ENCODE measurements at places on chromosomes 12 and 14. TPM values are rescaled to one million over a fixed set of nuclear protein-coding genes. Genes with fewer than 3 reads are reported as not detected.

DNA sequence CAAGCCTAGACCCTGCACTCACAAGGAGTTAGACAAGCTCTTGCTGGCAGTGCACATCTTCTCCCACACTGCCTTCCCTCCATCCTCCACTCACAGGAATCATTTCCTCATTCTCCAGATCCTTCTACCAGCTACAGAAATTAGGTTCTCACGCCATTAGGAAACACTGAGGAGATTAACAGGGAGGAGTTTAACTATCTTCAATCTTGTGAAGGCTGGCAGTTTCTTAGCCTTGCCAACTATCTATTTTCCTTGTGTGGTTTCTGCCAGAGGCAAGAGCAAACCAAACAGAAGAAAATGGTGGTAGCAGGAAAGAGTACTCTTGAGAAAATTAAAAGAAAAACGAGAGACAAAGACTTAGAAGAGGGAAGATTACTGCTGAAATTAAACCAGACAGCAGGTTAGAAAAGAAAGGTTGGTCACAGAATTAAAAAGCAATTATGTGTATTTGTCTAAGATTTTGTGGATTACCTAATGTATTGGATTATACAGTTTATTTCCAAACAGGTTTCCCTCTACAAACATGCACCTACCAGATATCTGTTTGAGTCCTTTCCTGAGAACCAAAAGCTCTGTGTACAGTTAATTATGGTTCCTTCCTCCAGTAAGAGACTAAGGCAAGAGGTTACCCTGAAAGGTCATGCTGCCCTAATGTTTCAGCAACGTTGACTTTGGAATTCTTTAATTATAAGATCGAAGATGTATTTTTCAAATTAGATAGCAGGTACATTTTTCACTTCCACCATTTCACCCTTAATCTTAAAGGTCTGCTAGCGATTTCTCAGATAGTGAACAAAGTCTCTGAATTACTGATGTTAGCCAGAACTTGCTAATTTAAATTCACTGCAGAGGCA lies 5.0 kb downstream of the RERG start:
- no peak for DNase-seq

DNA sequence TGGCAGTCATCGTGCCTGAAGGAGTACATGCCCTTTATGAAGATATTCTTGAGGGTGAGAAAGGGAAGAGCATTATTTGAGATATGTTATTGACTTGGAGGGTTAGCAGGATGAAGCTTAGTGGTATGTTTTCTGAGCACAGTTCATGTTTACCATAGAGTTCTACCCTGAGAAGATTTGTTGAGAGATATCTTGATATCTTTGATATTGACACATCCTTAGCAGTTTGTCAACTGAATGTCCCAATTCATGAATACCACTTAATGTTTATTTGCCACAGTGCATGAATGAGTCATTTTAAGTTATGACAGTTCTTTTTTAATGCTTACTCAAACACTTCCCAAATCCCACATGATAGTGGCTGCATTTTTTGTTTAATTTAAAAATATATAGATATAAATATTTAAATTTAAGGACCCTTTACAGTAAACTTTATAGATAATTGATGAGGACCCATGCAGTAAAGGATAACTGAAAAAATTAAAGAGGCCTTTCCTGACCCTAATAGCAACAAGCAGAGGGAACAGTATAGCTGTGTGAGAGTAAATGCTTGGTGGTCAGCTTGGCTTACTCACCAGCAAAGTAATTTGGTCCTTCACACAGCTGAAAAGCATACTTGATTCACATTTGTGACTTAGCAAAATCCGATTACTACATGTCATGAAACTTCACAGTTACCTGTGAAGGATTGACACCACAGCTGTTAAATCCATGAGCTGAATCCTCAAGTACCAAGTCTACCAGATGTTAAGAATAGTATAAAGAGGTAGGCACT lies 25.8 kb downstream of the SLC39A9 start:
- DNase-seq = no peak

USP44 gene
- 2.7 TPM for total RNA-seq

B4GALNT1 gene
- not detected for total RNA-seq

IFT43 gene
- total RNA-seq = 14.2 TPM

GRCh38 chr14:63200767-63201166 lies 3.5 kb upstream of the RHOJ start:
- no peak for DNase-seq

DNA sequence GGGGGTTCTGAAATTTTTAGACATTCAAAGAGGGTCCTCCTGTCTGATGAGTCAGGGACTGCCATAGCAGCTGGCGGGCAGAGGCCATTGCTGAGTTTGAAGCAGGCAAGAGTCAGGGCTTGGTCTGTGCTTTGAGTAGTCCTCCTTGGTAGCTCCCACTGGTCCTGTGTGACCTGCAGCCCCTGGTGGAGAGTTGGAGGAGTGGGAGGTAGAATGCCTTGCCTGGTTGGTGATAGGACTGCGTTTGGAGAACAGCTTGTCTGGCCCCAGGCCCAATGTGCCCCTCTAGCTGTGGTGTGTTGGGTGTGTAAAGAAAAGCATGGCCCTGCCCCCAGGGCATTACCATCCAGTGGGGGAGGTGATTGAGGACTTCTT lies 116.7 kb downstream of the BEGAIN start:
- no peak for DNase-seq

- DNase-seq = no peak
Observed at GRCh38 chr12:112839386-112839972, 47.9 kb downstream of the RPH3A start.

STYX gene
- total RNA-seq = 7.2 TPM

GRCh38 chr14:58815794-58816193 lies 178.0 kb downstream of the DACT1 start:
- DNase-seq = no peak

DNA sequence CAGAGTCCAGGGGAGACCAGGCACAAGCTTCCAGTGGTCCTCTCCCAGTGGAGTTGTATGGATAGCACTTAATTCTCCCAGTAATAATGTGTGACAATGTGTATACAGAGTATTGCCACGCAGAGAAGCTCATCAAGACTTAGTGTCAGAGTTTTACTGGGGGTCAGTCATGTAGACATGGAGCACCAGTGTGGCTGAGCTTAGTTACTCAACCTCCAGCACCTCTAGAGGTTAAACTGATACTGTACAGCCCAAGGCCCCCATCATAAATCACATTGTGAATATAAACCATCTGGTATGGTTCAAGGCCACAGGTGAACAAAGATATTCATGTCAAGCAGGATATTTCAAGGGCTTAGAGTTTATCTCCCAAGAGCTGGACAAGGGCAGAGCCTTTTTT lies 378.1 kb upstream of the TMPO start:
- DNase-seq = no peak

- peak; percentile 62 for DNase-seq
Observed at GRCh38 chr12:111024205-111024801, 103.9 kb upstream of the MYL2 start.

- DNase-seq = no peak
Observed at GRCh38 chr14:55749946-55750345, 169.9 kb downstream of the KTN1 start.

GRCh38 chr12:77555074-77555473 lies 275.6 kb upstream of the NAV3 start:
- no peak for DNase-seq

- no peak for DNase-seq
Observed at GRCh38 chr12:67358781-67359338, 89.7 kb downstream of the CAND1 start.

- no peak for DNase-seq
Observed at GRCh38 chr12:94272280-94272679, 123.9 kb downstream of the PLXNC1 start.

LRIG3 gene
- total RNA-seq = 28.0 TPM

GRCh38 chr12:46071335-46071734 lies 81.0 kb upstream of the SCAF11 start:
- no peak for DNase-seq

MYF5 gene
- not detected for total RNA-seq

FSCB gene
- total RNA-seq = not detected

GRCh38 chr12:121085069-121085468 lies 46.0 kb upstream of the OASL start:
- DNase-seq = no peak

DNA sequence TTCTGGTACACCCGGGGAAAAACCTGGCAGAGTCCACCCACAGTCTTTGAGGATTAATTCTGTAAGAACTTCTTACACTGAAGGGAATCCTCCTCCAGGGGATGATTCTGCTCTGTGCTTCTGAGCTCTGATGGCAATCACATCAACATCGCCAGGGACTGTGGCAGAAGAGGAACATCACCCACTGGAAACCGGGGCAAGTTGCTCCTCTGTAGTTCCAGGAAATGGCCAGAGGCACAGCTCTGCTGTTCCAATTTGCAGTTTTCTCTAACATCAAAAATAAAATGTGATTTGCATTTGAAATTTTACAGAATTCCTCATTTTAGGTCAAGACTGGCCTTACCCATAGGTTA lies 207.6 kb downstream of the DAD1 start:
- DNase-seq = no peak

GALNT6 gene
- total RNA-seq = 12.0 TPM

DNA sequence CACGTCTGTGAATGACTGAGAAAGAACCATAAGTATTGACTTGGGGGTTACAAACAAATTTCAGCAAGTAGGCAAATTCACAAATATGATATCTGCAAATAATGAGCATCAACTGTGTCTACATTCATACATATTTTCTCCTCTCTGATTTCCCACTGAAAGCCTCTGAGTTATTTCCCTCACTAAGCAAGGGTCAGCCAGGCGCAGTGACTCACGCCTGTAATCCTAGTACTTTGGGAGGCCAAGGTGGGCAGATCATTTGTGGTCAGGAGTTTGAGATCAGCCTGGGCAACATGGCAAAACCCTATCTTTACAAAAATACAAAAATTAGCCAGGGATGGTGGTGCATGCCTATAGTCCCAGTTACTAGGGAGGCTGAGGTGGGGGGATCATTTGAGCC lies 80.8 kb downstream of the SLC25A21 start:
- DNase-seq = no peak

WIF1 gene
- 0.08 TPM for total RNA-seq

DNA sequence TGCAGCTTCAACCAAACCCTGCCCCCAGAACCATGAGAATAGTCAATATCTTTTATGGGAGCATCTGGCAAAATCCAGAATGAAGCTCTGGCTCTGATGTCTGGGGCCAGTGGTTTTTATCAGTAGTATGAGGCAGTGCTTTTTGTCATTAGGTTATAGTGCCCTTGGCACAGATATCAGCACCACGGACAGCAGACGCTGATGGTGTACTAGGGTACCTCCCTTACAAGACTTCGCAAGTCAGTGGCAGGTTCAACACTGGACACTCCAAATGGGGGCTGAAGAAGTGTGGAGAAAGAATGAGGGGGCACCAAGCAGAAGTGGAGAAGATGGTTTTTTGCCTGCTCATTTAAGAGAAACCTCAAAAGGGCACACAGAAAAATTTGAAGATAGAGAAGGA lies 68.2 kb upstream of the E2F7 start:
- peak; percentile 29 for DNase-seq

CLEC14A gene
- 2.7 TPM for total RNA-seq

PLEKHG7 gene
- total RNA-seq = 0.65 TPM

NELL2 gene
- total RNA-seq = 0.69 TPM

DNA sequence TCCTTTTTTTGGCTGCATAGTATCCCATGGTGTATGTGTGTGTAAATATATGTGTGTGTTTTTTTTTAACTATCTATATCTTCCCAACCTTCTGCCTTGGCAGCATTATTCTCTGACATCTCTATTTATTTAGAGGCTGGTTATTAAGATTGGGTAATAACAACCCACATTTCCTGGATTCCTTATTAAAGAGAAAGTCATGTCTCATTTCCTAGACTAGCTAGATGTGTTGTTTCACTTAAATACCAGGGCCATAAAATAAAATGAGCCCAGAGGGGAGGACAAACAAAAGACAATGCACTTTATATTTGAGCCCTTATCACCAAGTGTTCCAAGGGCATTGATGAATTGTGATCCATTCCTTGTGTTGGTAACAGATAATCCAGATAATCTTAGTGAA lies 169.1 kb downstream of the SLC5A8 start:
- no peak for DNase-seq

DNA sequence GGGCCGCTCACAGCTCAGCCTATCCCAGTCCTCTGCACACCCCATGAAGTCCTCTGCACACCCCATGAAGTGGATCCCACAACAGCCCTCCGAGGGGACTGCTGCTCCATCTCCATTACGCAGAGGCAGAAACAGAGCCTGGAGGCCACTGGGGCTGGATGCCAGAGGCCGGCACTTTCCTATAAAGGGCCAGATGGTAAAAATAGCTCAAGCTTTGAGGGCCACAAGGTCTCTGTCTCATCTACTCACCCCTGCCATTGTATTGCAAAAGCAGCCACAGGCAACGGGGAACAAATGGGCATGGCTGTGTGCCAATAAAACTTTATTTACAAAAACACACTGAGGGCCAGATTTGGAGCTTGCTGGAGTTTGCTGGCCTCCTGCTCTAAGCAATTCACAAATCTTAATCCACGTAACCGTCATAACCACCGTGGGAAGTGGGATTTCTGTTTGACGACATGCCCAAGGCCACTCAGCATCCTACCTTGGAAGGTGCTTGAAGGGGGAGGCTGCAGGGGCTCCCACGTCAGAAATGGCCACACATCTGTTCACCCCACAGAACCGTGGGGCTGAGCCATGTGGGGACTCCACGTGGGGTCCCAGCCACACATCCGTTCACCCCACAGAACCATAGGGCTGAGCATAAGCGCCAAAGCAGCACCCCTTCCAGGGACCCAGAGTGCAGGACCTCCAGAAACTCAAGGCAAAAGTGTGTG lies 92.0 kb downstream of the NCOR2 start:
- peak; percentile 31 for DNase-seq

GRCh38 chr14:33254342-33254741 lies 315.7 kb downstream of the NPAS3 start:
- no peak for DNase-seq

GRCh38 chr14:42407153-42407552 lies 800.5 kb downstream of the LRFN5 start:
- no peak for DNase-seq

DNA sequence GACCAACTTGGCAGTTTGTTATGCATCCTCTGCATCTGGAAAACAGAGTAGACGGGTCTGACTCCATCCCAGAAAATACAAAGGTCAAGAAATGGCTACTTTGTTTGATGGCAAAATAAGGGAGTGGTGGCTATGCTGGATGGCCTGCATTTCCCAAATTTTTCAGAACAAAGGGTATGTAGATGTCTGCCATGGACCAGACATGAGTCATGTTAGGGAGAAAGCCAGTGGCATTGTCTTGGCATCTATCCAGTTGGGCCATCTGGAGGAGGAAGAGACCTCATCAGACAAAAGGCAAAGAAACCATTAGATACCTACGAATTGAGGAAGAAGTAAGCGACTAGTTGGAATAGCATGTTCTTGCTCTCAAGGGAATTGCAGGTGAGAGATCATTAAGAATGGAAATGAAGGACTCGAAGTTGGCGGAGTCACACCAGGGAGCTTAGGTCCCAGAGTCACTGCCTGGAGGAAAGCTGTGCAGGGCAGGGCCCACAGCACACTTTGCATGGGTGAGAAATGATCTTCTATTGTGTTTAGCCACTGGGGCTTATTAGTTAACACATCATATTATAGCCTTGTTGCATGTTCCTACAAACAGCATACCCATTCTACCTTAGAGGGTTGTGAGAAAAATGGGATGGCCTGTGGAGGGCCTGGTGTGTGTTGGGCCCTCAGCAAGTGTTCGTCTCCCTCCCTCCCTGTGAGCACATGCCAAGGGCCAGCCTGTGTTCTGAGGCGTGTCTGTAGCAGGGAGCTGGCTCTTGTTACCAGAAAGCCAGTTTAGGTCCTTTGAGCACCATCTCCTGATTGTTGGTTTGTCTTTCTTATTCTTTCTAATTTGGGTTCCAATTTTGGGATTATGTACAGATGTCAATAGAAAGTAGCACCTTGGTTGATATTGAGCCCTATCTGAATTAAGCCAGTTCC lies 119.4 kb downstream of the KTN1 start:
- DNase-seq = no peak

Data from pancreas (tissue), 10 donors.